ENCODE measurements at places on chromosomes 2 and 18.
A peak's percentile ranks its signal among the peaks of the same experiment; 100 is the strongest.

DNA sequence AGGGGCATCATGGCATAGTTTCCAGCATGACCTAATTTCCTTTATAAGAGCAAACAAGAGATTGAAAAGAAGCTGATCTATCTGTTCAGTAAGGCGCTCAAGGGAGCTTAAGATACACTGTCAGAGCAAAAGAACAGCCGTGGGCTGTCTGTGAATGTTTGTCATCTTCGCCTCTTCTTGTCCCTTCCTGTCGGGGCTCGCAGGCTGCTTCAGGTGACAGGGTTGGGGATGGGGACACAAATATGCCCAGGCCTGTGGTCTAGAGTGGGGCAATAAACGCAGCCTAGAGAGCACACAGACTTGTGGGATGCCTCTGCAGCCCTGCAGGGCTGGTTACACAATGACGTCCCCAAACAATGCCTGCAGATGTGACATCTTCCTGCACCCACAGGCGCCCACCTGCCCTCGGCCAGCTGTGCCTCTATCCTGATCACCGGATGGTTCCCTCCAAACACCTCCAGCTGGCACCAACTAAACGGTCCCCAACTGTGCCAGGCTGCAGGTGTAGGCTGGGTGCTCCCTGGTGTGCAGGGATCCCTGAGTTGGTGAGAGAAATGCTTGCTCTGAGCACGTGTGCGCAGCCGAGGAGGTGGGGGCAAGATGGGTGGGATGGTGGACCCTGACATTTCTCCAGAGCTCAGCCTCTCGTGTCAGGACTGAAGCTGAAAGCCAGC lies 72.8 kb downstream of the EDAR start:
- no peak for DNase-seq

DNA sequence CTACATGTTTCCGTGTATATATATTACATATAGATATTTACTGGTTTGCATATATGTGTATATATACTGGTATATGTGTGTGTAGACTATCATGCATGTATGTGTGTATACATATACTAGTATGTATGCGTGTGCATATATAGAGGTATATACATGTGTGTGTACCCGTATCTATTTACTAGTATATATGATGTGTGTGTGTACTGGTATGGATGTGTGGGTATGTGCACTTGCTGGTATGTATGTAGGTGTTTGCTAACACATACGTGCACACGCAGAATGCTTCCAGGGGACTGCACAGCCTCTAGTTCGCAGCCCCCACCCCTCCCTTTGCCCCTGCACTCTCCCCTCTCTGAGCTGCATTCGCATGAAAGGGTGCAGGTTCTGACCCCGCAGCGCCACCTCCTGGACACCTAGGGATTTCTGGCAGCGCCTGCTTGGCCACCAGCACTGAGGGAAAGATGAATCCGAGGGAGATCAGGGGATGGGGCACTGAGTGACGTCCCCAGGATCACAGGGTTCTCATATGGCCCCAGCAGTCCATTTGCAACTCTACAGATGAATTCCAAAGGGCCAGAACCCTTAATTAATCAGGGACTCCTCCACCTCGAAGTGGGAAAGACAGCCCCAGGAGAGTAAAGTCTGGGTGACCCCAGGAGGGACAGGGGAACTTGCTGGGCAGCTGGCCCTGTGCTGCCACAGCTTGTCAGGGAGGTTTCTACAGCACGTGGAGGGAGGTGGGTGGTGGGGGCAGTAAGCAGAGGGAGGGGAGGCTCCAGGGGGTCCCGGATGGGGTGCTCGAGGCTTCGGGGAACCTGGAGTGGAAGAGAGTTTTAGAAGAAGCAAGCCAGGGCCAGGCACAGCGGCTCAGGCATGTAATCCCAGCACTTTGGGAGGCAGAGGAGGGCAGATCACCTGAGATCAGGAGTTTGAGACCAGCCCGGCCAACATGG lies 66.8 kb upstream of the ASAP2 start:
- peak; percentile 31 for DNase-seq

GRCh38 chr2:202066875-202067274 lies 6.2 kb upstream of the KIAA2012 start:
- DNase-seq: no peak

GRCh38 chr2:241062389-241063092 lies 39.5 kb downstream of the MTERF4 start:
- DNase-seq: peak; percentile 51

- no peak for DNase-seq
Observed at GRCh38 chr18:49160079-49160930, 209.5 kb upstream of the SMAD7 start.

DNA sequence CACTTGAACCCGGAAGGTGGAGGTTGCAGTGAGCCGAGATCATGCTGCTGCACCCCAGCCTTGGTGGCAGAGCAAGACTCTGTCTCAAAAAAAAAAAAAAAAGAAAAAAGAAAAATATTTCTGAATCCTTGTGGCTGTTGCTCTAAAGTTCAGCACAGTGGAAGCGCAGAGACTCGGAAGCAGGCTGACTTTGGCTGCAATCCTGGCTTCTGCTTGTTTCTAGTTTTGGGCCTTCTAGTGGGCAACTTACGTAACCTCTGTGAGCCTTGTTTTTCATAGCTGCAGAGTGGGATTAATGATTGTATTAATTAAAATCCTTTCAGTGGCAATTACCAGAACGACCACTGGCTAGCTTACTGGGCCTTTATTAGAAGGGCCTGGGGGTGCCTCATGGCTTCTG lies 28.4 kb downstream of the GNLY start:
- no peak for DNase-seq

GRCh38 chr18:44796429-44797428 lies 116.0 kb downstream of the SETBP1 start:
- no peak for DNase-seq

DNA sequence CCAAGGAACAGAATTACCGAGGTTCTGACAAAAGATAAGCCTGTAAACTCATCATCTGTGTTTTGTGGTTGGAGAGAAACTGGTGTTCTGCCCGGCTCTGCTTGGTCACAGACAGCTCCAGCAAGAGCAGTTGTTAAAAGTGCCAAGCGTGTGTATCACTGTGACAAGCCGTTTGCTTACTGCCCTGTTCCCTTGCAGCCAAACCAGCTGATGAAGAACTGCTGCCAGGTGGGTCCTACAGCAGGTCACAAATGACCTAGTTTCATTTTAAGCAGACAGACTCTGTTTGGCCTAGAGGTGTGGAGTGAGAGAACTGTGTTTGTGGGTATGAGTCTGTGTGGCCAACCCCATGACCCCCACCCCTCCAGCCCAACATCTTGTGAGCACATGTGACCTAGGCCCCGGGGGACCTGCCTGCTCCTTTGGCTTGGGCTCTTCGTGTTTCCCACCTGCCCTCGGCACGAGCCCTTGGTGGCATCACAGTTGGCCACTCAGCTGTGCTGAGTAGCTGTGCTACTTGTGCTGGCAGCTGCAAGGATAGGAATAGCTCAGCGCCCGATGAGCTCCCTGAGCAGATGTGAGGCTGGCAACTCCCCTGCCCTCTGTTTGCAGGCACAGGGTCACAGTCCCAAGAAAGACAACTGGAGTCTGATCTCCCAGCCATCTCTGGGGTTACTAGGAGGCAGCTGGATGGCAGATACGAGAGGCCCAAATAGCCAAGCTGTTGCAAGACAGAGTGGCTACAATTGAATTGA lies 9.7 kb downstream of the OXER1 start:
- DNase-seq: no peak

DNA sequence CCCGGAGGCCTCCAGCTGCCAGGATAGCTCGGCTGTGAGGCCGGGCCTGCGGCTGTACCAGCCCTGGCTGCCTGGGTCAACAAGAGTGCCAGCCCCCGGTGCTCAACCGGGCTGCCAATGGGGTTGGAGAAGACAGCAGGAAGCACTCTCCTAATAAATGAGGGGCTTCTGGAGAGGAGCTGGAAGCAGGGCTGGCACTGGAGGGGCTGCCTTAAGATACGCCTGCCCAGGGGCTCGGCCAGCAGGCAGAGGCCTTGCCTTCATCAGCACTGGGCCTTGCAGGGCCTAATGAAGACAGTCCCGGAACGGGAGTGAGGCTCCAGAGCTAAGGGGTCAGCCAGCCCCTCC lies 73.6 kb downstream of the TEX51 start:
- DNase-seq: no peak

GRCh38 chr2:211033765-211034164 lies 477.4 kb downstream of the CPS1 start:
- peak; percentile 4 for DNase-seq

DNA sequence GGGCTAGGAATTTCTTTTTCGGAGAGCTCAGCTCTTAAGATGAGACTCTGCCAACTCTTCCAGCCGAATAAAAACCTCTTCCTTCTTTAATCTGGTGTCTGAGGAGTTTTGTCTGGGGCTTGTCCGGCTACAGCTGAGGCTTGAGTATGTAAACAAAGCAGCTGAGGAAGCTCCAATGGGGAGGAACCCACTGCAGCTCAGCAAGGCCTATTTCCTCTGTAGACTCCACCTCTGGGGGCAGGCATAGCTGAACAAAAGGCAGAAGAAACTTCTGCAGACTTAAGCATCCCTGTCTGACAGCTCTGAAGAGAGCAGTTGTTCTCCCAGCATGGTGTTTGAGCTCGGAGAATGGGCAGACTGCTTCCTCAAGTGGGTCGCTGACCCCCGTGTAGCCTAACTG lies 838.7 kb downstream of the CCDC85A start:
- DNase-seq: no peak

DNA sequence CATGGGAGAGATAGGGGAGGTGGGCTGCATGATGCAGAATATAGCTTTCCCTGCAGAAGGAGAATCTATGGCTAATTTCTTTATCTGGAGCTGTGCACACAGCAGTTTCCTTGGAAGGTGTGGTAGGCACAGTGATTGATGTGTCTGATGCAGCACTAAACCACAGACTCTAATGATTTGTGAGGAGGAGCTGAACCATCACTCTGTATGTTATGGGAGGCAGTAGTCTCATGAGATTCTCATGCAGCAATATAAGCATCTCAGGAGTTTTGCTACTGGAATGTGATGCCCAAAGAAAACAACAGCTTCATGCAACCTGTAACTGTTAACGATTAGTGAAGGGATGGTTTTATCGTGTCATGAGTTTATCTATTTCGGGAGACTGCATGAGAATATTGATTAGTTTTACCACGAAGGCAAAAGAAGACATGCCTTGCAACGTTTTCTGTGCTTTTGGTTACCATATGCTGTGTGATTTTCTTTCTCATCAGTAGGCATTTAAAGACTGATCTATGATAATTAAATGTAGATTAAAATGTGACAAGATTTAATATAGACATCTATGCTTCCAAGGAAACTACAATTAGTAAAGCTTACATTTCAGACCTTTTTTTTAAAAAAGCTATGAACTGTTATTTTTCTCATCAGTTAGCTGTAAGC lies 286.8 kb downstream of the ARL6IP6 start:
- no peak for DNase-seq

GRCh38 chr2:120786038-120786960 lies 50.6 kb downstream of the GLI2 start:
- no peak for DNase-seq

DNA sequence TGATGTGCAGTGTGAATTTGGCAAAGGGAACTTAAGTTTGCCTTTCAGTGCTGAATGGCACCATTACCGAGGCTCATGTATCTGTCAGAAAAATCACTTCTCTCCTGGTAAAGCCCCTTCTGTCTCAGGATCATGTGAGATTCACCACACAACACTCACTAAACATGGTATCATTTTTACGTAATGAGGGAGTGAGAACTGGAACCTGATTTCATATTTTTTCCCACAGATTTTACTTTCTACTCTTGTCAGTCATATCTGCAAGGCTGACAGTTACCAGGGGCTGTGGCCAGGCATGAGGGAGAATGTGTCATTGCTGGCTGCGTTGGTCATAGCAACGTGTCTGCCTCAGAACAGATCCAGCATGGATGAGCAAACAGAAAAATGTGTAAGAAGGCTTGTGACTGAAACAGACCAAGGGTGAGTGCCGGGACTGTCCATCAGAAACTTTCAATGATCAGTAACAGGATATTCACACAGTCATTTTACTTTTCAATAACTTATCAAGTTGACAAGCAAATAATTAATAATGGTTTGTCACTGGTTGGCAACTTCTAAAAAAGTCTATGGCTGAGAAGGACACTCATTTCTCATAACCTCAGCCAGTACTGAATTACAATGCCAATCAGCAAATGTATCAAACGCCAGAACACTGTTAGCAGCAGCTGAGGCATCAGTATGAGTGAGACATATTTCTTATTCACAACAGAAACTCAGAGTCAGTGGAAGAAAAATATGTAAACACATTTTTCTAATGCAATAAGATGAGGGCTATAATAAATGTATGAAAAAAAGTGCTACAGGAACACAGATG lies 100.5 kb downstream of the CDC42EP3 start:
- DNase-seq: peak; percentile 95

DNA sequence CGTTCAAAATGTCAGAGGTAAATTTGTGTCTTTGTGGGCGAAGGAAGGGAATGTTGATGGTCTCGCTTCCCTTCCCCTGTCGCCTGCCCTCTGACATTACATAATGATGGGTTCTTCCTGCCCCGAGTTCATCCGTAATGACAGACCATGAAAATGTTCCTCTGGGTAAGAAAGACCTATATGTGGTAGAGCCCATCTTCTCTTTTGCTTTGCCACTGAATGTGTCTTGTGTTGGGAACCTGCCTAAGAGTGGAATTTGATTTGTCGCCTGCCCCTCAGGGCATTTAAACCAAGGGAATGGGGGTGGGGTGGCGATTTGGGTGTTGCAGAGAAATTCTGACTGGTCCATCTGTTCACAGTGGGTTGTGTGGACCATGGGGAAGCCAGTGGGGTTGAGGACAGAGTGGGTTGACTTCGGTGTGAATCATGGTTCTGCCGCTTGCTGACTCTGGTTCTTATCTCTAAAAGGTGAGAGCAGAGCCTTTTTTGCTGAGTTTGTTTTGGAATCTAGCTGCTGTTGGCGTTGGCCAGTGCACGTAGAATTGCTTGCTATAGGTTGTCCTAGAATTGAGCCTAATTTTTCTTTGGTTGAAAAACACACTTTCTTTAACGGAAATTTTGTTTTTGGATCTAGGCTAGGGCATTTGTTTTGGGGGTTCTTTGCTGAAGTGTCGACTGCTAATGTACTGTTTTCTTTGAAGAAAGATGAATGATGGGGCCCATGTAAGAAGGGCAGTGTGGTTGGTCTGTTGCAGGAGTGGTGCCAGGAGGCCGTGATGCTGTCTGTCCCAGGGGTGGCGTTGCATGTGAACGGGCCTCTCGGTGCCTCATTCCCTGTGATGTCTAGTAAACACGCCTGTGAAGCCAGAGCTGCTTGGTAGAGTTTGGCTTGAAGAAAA lies 1.3 kb downstream of the INPP4A start:
- DNase-seq: no peak

- peak; percentile 16 for DNase-seq
Observed at GRCh38 chr18:37689841-37690240, 124.2 kb upstream of the CELF4 start.

- DNase-seq: no peak
Observed at GRCh38 chr2:126467367-126468054, 188.4 kb upstream of the GYPC start.

DNA sequence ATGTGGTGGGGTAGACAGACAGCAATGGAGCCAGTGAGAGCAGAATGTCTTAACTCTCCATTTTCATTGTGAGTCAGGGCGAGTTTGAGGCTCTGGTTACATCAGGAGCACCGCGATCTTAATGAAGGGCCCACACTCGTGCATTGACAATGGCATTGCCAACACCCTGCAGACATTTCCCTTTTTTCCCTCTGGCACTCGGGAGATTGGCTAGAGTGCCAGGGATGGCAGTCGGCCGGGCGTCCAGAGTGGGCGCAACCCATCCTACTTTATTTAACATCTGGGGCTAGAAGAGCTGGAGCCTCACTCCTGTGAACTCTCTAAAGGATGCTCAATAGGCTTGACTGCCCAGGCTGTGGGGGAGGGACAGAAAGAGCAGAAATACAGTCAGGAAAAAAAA lies 9.7 kb downstream of the PROKR1 start:
- DNase-seq: no peak

Data from mammary epithelial cell (primary cell).